ENCODE measurements at places on chromosomes 16 and 17.

DNA sequence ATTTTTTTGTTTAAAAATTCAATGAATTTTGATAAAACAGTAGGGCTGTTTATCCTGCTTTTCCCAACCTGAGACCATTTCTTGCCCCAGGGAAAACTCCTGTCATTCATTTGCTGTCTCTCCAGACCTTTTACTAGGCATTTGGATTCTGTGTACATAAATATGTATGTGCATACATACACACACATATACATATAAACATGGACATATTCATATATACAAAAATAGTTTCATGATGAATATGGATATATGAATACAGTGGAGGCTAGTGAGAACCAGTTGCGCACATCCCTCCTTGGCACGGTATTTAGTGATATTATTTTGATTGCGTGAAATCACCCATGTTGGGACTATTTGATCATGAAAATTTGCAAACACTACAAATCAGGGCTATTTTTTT is 269.9 kb downstream of the BCAS3 start:
- DNase-seq: no peak

GRCh38 chr17:19579867-19580565 is 46.4 kb downstream of the SLC47A1 start:
- DNase-seq: no peak

GRCh38 chr17:8946476-8946875 is 19.0 kb downstream of the PIK3R5 start:
- DNase-seq: no peak

DNA sequence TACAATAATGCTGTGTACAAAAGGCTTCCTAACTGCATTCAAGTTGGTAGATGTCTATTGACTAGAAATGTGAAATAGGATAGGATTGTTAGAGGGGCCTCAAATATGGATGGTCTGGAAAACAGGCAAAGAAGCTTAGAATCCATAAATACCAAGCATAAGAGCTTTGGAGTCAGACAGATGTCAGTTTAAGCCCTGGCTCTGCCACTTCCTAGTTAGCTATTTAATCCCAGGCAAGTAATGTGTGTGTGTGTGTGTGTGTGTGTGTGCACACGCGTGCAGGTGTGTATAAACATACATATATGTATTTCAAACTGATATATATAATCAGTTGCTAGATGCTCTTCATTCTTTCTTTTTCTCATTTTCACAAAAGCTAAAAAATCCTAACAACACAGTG is 66.7 kb downstream of the MMD start:
- no peak for DNase-seq

DNA sequence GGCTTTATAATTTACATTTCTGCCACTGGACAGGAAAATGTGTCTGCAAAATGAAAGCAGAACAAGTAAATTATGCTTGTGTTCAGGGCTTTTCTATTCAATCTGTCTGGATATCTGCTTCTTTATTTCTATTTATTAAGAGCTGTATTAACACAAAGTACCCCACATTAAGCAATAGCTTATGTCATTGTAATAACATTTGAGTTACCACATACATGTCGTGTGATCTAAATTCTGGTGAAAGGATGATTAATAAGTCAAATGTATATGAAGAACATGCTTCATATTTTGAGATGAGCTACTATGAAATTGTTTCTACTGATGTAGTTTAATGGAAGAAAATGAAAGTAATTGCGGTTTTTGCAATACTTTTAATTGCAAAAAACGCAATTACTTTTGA is 238.2 kb downstream of the KCNJ2 start:
- DNase-seq: no peak

DNA sequence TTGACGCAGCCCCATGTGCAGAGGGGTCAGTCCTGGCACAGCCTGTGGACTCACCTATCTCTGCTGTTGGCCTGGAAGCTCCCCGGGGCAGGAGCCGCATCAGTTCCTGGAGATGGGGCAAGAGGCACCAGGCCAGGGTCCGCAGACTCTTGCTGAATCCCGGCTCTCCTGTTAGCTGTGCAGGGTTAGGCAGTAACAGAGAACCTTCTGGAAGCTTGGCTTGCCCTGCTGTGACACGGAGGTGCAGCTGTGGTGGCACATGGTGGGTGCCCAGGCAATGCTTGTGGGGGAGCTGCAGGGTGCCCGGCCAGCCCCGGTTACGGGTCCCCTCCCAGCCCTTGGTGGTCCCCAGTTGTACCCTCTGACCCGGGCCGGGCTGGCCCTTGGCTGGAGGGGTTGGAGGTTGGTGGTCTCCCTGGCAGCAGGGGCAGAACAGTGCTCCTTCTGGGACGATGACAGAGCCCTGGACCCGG is 26.0 kb upstream of the ZNF469 start:
- no peak for DNase-seq

GRCh38 chr17:27824745-27825144 is 24.4 kb upstream of the NOS2 start:
- no peak for DNase-seq

GRCh38 chr17:55652114-55652823 is 70.4 kb downstream of the TMEM100 start:
- no peak for DNase-seq

- DNase-seq: no peak
These were observed 1.4 kb downstream of the NSMCE1 start for GRCh38 chr16:27267037-27267677.

- no peak for DNase-seq
These were observed 43.4 kb downstream of the NEUROD2 start for GRCh38 chr17:39564211-39564848.

DNA sequence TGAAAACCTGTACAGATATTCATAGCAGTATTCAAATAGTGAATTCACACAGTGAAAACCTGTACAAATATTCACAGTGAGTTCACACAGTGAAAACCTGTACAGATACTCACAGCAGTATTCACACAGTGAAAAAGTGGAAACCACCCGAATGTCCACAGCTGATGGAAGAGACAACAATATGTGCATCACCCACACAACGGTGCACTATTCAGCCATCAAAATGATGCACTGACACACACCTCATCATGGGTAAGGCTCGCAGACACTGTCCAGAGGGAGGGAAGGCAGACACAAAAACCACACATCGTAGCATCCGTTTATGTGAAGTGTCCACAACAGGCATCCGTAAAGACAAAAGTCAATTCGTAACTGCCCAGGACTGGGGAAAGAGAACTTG is 100.9 kb downstream of the VPS53 start:
- DNase-seq: no peak

DNA sequence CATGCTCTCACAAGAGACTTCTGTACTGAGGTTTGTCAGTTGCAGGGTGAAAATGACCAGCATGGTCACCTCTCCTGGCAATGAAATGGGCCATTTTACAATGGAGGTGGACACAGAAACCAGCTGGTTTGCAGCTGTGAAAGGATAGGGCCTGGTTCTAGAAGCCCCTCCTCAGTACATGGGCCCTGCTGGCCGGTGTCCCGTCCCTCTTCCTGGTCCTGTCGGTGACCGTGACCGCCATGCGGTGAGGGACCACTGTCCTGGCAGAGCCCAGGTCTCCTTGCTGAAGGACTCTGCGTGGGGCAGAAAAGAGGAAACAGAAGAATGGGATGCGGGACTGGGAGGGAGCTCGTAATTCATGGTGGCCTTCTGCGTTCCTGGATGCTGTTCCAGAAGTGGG is 76.0 kb upstream of the ZNF423 start:
- no peak for DNase-seq

- no peak for DNase-seq
These were observed 45.8 kb upstream of the ARHGAP17 start for GRCh38 chr16:25060920-25061319.

GRCh38 chr17:83189044-83190003 is 109.9 kb downstream of the METRNL start:
- no peak for DNase-seq

DNA sequence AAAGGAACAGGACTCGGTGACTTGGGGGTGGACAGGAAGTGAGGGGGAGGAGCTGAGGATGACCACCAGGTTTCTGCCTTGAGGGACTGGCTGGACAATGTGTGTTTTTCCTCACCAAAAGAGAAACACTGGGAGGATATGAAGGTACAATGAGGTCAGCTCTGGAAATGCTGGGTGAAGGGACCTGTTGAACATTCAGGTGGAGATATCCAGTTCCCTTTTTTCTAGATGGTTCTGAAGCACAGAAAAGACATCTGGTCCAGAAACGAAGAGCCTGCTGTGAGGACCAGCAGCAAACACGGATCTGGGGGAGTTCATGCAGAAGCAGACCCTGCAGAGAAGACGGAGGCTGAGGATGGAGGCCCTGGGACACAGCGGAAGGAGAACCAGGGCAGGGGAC is 17.5 kb downstream of the ARHGAP17 start:
- no peak for DNase-seq

DNA sequence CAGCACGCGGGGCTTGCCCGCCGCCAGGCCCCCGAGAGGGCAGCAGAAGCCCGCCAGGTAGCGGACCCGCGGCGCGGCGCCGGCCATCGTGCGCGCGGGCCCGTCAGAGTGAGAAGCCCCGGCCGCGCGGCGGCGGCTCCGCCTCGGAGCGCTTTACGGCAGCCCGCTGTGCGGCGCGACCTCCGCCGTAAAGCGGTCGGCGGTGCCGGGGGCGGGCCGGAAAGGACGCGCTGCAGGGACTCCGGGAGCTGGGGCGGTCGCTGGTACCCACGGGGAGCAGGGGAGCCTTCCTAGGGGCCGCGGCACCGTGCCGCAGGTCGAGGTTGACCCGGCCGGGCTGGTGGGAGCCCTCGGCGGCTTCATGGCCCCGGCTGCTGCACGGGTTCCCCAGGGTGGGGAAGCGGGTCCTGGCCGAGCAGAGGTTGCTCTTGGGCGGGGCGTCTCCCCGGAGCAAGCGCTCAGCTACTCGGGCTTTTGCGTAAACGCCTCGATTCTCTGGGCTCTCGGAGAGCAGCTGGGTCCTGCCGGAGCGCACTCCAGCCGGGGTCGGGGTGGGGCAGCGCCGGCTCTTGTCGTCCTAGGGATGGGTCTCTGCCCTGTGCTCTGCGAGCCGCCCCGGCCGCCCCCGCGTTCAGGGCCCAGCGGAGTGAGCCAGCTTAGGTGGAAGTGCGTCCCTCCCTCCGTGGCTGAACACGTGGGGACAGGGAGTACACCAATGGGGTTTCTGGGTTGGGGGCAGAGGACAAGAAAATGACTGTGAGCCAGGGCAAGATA is at the start of gene FAAP100:
Gene FAAP100, minus strand, starts transcription at position 110 of the 774 bp plus-strand sequence. Its CDS starts 23 bp downstream, at position 87.
- peak; percentile 69 for DNase-seq

DNA sequence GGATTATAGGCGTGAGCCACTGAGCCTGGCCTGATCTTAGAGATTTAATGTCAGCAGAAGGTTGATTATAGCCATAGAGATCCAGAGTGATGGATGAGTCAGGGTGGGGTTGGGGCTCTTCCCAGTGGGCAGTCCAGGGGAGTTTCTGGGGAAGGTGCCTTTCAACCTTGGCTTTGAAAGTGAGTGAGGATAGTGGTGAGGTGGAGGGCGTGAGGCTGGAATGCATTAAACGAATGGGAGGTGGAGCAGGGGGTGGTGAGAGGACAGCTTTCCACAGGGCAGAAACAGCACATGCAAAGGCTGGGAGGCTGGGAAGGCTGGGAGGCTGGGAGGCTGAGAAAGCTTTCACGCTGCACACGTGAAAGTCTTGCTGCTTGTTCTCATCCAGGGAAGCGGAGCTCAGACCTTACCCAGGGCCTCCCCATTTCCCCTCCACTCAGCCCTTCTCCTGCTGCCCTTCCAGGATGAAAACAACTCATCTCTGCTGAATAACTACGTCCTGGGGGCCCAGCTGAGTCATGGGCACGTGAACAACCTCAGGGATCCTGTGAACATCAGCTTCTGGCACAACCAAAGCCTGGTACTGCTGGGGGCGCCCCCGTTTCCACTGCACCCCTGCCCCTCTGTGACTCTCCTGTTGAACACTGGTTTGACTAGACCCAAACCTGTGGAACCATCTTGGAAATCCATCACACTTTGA is 22.3 kb downstream of the ADGRG5 start:
- no peak for DNase-seq

- DNase-seq: no peak
These were observed 21.4 kb upstream of the CHMP6 start for GRCh38 chr17:80970044-80970761.

- no peak for DNase-seq
These were observed 77.0 kb upstream of the CCL2 start for GRCh38 chr17:34178092-34178491.

DNA sequence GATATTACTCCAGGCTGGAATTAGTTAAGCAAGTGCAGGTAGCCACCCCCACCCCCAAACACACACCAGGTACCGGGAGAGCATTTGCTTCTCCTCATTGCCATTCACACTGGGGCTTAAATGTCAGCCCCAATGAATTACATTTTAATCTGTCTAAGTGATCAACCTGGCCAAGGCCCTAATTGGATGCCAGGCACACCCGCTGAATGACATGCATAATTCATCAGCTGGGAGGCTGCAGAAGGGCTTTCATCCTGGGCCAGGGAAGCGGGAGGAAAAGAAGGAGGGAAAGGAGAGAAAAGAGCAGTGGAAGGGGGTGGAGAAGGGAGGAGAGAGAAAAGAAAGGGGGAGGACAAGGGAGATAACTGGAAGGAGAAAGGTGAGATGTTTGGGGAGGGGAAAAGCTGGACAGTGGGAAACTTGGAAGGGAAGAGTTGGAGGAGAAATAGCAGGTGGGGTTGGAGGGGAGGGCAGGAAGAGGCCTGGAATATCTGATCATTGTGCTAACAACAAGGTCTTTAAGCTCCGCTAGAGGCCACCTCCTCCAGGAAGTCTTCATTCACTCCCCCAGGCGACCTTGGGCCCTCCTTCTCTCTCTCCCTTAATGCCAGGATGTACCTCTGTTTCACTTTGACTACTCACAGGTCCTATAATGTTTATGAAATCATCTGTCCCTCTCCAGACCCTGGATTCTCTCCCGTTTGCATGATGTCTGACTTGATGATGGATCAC is 40.1 kb upstream of the CES5A start:
- no peak for DNase-seq

- no peak for DNase-seq
These were observed 16.8 kb upstream of the MYO15B start for GRCh38 chr17:75570772-75571171.

DNA sequence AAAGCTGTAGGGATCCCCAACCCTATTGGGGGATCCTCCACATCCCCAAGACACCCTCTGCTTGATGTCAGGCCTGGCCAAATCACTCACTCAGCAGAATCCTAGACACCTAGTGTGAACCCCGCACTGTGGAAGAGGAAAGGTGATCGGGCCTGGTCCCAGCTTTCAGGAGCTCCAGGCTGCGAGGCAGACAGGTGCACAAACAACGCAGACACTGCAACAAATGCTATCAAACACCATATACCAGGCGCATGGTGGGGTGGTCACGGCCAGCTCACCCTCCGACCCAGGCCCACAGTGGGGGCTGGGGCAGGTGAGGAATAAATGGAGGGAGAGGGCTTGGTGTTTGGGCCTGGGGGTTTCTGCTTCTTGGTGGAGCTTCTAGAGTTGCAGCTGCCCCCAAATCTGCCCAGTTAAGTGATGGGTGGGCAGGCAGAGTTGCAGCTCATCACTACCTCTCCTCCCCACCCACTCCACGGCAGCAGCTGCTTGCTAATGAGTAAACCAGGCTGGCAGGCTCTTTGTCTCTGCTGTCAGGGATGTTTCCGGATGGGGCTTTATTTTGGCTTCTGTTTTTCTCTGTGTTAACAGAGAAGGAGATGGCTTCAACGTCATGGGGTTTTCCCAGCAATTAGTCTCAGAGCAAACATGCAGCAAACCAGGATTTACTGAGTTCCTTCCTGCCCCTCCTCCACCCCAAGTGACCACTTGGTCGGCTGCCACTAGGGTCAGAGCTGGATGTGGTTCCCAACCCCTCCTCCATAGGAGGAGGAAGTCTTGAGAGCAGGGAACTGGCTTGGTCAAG is 46.6 kb downstream of the PECAM1 start:
- no peak for DNase-seq

Measured in activated gamma-delta T cell (primary cell).